CD8-positive, alpha-beta memory T cell (primary cell): ENCODE measurements at places on chromosomes 1 and 21. TPM values are rescaled to one million over a fixed set of nuclear protein-coding genes. Genes with fewer than 3 reads are reported as not detected.

GRCh38 chr1:29519108-29519787, 282.9 kb downstream of the PTPRU start:
- peak; percentile 14 for DNase-seq

- no peak for DNase-seq
Observed at GRCh38 chr1:244173769-244174168, 122.7 kb downstream of the ZBTB18 start.

DNA sequence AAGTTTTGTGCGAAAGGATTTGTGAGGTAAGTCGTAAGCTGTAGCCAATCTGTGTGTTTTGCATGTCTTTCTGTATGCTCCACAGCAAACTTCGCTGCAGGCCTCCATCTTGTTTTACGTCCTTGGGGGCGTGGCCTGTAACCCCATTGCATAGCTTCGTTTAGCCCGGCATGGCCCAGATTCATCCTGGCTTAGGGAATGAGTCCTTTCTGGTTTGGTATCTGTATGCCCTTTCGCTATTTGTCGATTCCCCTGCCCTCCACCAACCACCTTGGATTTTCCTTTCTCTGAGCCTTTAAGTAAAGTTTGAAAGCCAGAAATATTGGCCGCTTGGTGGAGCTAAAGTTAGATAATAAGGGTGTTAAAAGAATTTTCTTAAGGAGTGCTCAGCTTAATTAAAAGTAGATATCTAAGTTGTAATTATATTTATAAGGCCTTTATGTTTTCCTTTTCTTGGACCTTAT, 1.1 kb downstream of the THEM4 start:
- no peak for DNase-seq

DNA sequence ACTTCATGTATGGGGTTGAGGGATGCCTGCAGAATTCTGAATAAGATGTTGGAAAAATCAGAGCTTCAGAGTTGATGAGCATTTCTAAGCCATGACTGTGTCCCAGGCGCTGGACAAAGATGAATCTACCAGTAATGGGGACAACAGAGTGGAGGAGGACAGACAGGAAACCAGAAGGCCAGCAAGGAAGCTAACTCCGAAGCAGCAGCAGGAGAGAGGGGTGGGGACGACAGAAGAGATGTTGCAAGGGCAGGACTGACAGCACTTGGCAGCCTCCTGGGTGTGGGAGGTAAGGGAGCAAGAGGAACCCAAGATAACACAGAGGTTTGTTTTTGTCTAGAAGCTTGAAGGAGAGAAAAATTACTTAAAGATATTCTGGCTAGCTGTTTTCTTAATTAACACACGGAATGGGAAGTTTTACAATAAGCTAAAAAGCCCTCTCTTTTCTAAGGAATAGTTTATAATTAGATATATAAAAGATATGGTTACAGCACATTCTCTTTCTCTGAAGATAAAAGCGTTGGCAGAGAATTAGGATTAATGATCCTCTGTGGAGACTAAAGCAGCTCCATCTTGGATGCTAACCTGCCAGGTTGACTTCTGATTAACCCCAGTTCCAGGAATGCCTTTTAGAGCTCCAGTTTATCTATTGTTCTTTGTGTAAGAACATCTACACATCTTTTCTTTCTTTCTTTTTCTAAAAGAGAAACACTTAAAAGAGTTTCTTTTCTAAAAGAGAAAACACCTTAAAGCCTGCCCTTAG, 92.7 kb downstream of the TENT5C start:
- DNase-seq = no peak

DNA sequence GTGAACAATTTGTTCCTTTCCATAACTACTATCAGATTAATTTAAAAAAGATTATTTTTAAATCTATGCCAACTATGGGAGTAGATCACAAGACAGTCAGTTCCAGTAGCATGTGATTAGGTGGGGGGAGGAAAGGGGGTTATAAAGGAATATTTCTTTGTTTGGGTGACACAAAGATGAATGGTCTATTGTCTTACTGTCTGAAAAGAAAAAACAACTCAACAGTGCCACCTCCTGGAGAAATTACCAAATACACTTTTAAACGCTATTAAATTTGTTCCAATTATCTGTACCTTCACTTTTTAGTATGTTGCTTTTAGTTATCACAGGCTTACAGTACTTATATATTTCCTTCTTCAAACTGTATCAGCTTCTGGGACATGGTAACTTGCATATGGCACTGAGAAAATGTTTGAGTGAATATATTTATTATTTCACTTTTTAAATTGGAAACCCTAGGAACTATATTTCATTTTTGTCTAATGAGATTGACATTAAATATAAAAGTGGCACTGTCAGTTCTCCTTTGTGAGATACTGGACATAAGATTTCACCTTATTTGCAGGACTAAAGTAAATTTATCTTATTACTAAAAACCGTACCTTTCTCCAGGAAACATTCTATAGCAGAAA, 1.7 kb upstream of the SORT1 start:
- no peak for DNase-seq

GRCh38 chr1:29575277-29575676, 339.0 kb downstream of the PTPRU start:
- no peak for DNase-seq

DNA sequence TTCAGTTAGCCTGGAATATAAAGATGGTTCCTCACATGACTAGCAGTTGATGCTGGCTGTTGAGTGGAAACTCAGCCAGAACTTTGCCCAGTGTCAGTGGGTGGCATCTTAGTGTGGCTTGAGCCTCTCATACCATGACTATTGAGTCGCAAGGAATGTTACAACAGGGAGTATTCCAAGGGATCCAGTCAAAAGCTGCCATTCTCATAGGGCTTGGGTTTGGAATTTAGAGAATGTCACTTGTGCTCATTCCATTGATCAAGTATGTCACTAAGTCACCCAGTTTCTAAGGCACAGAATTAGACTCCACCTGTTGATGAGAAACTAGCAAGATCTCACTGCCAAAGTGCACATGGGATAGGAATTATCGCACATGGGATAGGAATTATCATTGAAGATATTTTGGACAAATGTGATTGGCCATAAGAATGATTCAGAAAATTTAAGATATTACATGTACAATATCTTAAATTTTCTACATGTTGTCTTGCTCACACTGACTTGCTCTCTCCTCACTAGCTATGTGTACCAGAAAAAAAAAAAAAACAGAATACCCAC, 1290.7 kb upstream of the ADGRL2 start:
- DNase-seq = no peak

GRCh38 chr1:13499422-13499821, 14.4 kb downstream of the LRRC38 start:
- no peak for DNase-seq

DNA sequence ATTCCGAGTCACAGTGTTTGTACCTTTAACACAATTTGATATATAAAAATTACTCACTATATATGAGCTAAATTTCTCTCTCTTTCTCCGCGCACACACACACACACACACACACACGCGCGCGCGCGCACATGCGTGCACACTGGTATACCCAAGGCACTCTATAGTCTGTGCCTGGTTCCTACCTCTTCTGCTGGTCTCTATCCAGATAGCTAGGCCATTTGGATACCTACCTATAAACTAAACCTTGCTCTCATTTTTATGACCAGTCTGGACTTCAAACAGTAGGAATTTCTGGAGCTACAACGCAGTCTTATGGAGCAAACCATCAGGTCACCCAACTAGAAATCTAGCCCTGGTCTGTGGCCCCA, 97.1 kb upstream of the MAGI3 start:
- DNase-seq = no peak

GRCh38 chr1:204994086-204994862, 48.7 kb upstream of the CNTN2 start:
- no peak for DNase-seq

DNA sequence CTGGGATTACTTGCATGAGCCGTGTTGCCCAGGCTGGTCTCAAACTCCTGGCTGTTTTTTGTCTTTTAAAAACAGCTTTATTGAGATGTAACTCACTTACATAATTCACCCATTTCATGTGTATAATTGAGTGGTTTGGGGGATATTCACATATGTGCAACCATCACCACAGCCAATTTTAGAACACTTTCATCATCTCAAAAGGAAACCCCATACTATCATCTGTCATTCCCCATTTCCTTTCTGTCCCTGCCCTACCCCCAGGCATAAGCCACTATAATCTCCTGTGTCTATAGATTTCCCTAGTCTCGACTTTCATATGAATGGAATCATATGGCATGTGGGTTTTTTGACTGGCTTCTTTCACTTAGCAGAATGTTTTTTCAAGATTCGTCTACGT, 43.3 kb downstream of the GPR137B start:
- DNase-seq = no peak

- no peak for DNase-seq
Observed at GRCh38 chr1:206464456-206464964, 5.8 kb upstream of the IKBKE start.

DNA sequence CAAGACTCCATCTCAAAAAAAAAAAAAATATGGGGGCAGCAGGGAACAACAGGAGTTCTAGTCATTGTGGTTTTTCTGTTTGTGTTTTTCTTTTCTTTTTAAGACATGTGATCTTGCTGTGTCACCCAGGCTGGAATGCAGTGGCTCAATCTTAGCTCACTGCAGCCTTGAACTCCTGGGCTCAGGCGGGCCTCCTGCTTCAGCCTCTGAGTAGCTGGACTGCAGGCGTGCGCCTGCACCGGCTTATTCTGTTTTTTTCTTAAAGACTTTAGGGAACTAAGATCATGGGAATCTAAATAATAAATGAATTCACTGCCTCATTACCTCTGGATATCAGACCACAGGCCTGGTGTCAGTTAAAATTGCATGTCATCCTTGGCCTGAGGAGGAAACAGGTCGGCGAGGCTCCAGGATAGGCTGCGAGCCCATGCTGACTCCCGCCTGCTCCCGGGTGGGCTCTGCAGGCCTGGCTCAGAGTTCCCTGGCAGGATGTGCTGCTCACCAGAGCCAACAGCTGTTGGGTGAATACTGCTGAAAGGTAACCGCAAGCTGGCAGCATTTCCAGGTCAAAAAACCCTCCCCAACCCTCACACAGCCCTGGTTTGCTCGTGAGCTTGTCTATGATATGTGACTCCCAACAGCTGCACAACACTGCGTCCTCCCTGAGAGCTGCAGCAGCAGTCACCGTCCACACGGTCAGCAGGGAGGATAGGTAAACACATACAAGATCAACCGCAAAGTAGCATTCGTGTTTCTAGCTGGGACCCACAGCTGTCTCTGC, 58.1 kb downstream of the SCCPDH start:
- DNase-seq = no peak

DNA sequence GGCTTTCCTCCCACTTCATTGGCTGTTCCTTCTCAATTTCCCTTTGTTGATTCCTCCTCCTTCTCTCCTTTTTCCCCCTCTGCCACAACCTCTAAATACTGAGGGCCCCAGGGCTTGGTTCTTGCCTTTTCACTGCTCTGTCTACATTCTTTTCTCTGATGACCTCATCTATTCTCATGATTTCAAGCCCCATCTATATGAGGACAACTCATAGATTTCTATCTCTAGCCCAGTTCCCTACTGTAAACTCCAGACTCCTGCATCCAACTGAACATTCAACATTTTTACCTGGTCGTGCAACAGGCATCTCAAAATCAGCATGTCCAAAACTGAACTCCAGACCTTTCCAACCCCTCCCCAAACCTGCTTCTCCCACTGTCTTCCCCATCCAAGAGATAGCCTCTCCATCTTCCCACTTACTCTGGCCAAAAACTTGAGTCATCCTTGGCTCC, 11.5 kb upstream of the SLC9A1 start:
- no peak for DNase-seq

GRCh38 chr21:32549440-32549839, 35.9 kb downstream of the TCP10L start:
- no peak for DNase-seq

- DNase-seq = no peak
Observed at GRCh38 chr21:45484318-45484717, 57.9 kb downstream of the SLC19A1 start.

UMODL1 gene
- not detected for polyA plus RNA-seq

STPG1 gene
- 4.9 TPM for polyA plus RNA-seq

KCNK1 gene
- polyA plus RNA-seq = not detected

CFHR1 gene
- not detected for polyA plus RNA-seq

TDRD5 gene
- polyA plus RNA-seq = not detected

TARDBP gene
- polyA plus RNA-seq = 74.5 TPM

FLG gene
- not detected for polyA plus RNA-seq

SOD1 gene
- polyA plus RNA-seq = 542 TPM

PAQR6 gene
- 0.53 TPM for polyA plus RNA-seq
